ENCODE measurements at places on chromosomes 13 and 19. TPM values are rescaled to one million over a fixed set of nuclear protein-coding genes. Genes with fewer than 3 reads are reported as not detected.

IL27RA gene
- total RNA-seq, result 2.0 TPM

DNA sequence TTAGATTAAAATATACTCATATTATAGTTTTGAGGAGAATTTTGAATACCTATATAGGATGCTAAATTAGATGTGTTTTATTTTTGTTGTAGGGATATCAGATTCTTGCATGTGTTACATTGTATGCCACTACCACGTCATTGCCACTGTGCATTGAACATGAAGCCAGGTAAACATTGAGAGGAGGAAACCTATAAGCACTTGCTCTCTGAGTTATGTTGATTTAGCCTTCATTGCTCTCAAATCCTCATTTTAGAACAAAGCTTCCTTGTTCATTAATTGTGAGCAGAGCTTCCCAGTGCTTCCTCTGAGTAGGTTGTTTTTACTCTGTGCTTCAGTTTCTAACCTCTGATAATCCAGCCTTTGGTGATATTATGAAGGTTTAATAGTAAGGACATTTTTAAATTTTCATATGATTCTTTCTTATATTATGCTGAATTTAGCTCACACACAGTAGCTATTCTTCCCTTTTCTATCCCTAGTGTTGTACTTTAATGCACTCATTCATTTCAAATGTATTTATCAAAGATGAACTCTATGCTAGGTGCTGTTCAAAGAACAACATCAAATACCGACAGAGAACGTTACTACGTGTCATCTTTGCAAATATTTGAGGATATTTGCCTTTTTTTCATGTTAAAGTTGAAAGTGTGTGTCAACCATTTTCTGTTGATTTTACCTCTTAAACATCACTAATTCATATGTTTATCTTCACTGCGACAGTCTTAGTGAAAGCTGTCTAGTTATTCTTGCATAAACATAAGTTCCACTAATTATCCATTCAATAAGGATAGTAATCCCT is 1448.0 kb upstream of the MIR17HG start:
- DNase-seq, result no peak

TNNI3 gene
- total RNA-seq, result not detected

GRCh38 chr19:18904334-18905057 is 8.5 kb upstream of the CERS1 start:
- DNase-seq, result no peak

DNA sequence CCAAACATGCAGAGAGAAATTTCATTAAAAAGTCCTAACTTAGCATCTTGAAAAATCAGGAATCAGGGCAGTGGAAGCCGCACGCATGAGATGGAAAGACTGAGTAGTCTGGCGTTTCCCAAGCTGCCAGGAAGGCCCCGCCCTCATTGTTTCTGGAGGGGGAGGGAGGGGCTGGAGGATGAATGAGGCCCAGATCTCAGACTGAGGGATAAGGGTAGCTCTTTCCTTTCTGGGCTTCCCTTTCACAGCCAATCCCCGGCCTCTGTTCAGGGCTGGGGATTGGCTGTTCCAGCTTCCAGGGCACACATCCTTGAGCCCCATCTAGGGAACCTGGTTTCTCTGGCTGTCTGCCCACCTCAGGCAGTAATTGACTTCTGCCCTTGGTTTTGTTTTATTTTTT is 7.3 kb downstream of the C19orf53 start:
- peak; percentile 49 for DNase-seq

DNA sequence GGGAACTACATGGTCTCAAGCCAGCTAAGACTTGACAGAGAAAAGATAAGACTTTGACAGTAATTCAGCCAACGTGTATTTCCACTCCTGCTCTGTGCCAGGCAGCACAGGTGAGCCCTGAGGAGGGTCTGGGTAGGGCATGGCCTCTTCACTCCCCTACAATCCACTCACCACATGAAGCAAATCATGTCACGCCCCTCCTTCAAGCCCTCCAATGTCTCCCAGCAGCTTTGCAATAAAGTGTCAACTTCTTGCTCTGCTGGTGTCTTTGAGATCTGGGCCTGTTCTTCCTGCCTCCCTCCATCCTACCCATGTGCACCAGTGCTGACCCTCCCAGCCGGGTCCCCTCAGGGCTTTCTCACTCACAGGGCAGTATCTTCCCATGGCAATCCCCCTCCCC is 58.5 kb downstream of the CCDC70 start:
- no peak for DNase-seq

DNA sequence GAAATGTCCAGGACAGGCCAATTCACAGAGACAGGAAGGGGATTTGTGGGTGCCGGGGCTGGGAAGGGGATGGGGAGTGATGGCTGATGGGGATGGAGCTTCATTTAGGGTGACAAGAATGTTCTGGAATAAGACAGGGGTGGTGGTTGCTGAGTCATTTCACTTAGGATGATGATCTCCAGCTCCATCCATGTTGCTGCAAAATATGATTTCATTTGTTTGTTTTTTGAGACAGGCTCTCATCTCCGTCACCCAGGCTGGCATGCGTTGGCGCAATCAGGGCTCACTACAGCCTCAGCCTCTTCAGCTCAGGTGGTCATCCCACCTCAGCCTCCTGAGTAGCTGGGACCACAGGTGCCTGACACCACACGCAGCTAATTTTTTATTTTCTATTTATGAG is 3.1 kb upstream of the JSRP1 start:
- DNase-seq, result no peak

DNA sequence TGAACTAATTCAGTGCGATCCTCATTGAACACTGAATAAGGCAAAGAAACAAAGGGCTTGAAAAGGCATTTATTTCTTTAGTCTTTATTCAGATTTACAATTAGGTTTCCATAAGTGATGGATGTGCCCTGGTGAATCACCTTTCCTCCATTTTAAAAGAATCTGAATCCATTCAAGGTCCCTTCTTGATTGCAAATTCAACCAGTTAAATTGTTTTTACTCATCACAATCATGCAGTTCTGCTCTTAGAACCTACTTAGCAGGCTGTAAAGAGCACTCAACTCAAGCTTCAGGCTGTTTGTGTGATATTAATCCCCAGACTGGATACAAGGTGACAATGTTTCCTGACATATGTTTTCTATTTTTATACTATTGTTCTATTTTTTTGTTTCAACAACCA is 321.0 kb downstream of the TBC1D4 start:
- no peak for DNase-seq

DNA sequence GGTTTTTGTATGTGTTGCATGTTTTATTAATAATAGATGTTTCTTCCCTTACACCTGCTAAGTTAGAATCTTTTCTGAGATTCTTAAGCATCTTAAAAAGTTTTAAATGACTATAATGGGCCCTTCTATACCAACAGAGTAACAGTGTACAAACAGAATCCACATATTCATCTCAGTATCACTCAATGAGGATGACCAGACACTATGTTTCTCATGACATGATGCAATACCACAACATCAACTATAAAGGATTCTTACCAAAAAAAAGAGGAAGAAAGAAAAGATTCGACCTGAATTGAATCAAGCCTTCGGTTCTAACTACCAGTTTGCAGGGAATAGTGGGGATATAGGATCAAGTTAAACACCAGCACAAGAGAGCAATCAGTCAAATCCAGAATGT is 56.5 kb downstream of the INTS6 start:
- DNase-seq, result no peak

- peak; percentile 46 for DNase-seq
Measured at GRCh38 chr19:6103217-6103644, 7.1 kb downstream of the RFX2 start.

GRCh38 chr19:36163813-36164212 is 11.6 kb upstream of the COX7A1 start:
- no peak for DNase-seq

FIZ1 gene
- total RNA-seq, result 2.3 TPM

SH2D3A gene
- 11.4 TPM for total RNA-seq

- DNase-seq, result no peak
Measured at GRCh38 chr13:19861762-19862161, 1.7 kb downstream of the ZMYM5 start.

GRCh38 chr13:28429685-28430290 is 65.1 kb downstream of the FLT1 start:
- no peak for DNase-seq

DNA sequence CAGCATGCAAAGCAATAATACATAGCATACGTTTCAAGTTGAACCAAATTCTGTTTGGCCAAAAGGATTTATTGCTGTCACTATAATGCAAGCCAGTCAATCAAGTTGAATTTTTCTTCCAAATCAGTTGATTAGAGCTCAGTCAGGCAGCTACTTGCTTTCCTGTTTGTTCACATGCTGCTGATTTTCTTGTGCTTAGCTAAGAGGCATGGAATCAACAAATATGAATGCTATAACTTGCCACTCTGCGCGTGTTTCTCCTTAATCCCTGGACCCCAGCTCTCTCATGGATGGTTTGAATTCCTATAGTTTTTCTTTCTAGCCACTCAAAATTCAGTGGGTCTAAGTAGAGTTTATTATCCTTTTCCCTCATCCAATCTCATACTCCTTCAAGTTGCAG is 311.3 kb downstream of the KLF5 start:
- no peak for DNase-seq

DNA sequence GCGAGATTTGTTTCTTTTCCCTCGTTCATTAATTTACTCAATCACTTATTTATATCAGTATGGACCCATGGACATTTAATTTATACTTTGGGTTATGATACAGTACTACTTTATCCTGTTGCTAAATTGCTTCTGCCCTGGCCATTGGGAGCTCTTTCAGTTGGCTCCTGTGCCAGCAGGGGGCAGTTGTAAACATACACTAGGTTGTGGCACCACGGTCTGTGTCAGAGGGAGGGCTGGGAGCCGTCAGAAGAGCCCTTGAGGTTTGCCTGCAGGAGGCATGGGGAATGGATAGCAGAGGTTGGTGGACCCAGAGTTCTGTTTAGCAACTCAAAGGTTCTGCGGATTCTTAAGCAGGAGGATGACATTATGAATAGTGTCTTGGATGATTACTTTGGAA is 94.3 kb downstream of the ERCC5 start:
- no peak for DNase-seq

KASH5 gene
- total RNA-seq, result not detected

GRCh38 chr19:53057904-53058580 is 13.5 kb downstream of the ERVV-2 start:
- no peak for DNase-seq

GPR18 gene
- 0.63 TPM for total RNA-seq

C13orf42 gene
- not detected for total RNA-seq

- no peak for DNase-seq
Measured at GRCh38 chr13:103299079-103299478, 232.9 kb upstream of the SLC10A2 start.

- DNase-seq, result no peak
Measured at GRCh38 chr13:97100821-97101220, 106.5 kb upstream of the OXGR1 start.

- DNase-seq, result no peak
Measured at GRCh38 chr13:24217601-24218281, 57.2 kb downstream of the SPATA13 start.

DNA sequence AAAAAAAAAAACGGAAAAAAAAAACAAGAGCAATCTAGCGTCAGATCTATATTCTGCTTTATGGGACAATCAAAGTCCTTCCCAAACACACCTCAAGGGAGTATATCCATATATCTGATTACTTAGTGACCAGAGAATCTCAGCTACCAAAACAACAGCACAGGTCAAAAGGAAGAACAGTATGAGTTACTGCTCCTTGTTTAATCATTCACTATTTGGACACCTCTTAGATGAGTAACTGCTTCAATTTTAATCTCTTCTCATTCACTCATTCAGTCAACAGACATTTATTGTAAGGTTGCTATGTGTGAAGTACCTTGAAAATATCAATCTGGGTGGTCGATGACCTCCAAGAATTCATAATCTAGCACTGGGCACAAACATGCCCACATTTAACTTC is 193.2 kb downstream of the IRS2 start:
- DNase-seq, result no peak

GRCh38 chr19:50320051-50320450 is 9.1 kb downstream of the KCNC3 start:
- DNase-seq, result no peak

DNA sequence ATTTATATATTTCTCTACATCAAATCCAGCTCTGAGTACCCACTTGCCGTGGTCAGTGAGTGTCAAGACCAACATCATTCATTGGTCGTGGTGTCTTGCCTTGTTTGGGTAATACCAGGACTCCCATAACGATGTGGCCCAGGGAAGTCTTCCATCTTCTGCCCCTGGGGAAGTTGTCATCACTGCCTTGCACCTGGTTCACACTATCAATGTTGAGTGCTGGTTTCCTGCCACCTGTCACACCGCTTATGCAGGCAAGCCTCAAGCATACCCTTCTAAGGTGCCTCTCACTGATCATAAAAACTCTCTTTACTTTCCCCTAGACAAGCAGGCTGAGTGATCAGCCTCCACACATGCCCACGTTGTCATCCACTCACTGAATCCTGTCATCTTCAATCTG is 382.4 kb downstream of the KCTD12 start:
- DNase-seq, result no peak

- DNase-seq, result no peak
Measured at GRCh38 chr19:1016647-1017114, 4.2 kb downstream of the TMEM259 start.

DNA sequence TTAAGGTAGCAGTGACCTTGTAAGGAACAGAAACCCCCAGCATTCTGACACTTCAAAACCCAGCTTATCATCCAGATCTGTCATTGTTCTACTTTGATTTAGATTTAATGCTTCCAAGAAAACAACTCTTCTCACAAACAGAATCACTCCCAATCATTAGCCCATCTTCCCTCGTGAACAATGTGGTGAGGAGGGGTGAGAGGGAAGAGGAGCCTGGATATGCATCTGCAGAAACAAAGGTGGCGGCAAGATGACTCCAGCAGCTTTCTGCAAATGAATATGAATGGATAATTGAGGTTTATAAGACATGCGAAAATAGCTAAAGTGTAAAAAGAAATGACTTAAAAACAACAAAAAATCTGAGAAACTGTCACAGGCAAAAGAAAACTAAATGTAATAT is 859.9 kb upstream of the SLC10A2 start:
- DNase-seq, result no peak
